ENCODE measurements at places on chromosomes 4 and X. TPM values are rescaled to one million over a fixed set of nuclear protein-coding genes. Genes with fewer than 3 reads are reported as not detected.

GRCh38 chrX:65598559-65599147, 64.1 kb upstream of the LAS1L start:
- DNase-seq = no peak
- no peaks in the 10 kb centered on the region for H3K4me1 ChIP-seq
- no peak overlapping the region for H3K4me3 ChIP-seq
- H3K36me3 ChIP-seq = no peaks in the 10 kb centered on the region

The RENBP gene
- polyA plus RNA-seq = 11.3 TPM

DNA sequence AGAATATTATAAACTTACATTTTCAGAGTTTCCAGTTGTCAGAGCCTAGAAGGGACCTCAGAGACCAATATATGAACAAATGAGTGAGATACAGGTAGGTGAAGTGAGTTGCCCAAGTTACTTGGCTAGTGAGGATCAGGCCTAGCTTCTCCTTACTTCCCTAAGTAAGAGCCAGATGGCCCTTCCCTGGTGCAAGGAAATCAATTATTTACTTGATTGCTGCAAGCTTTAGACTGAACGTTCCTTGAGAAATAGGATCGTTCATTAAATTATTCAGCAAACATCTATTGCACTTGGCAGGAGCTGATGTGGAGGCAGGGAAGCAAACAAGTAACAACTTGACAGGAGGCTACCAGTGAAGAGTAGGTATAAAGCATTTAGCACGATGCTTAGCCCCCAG, 117.8 kb downstream of the EFHC2 start:
- H3K4me1 ChIP-seq = no peaks in the 10 kb centered on the region
- DNase-seq = peak; percentile 58
- no peaks in the 10 kb centered on the region for H3K36me3 ChIP-seq

- no peaks in the 10 kb centered on the region for H3K36me3 ChIP-seq
- peak; percentile 0 for DNase-seq
- H3K4me1 ChIP-seq = no peaks in the 10 kb centered on the region
- H3K27me3 ChIP-seq = no peaks in the 10 kb centered on the region
- no peak overlapping the region for H3K4me3 ChIP-seq
- H3K27ac ChIP-seq = no peak overlapping the region
These were observed 128.4 kb downstream of the ZMAT1 start for GRCh38 chrX:101803451-101803850.

- H3K27ac ChIP-seq = no peak overlapping the region
- no peaks in the 10 kb centered on the region for H3K36me3 ChIP-seq
- DNase-seq = no peak
- no peaks in the 10 kb centered on the region for H3K4me1 ChIP-seq
- no peaks in the 10 kb centered on the region for H3K27me3 ChIP-seq
These were observed 527.4 kb downstream of the C4orf33 start for GRCh38 chr4:129623233-129623875.

The PCDH11X gene
- not detected for polyA plus RNA-seq

DNA sequence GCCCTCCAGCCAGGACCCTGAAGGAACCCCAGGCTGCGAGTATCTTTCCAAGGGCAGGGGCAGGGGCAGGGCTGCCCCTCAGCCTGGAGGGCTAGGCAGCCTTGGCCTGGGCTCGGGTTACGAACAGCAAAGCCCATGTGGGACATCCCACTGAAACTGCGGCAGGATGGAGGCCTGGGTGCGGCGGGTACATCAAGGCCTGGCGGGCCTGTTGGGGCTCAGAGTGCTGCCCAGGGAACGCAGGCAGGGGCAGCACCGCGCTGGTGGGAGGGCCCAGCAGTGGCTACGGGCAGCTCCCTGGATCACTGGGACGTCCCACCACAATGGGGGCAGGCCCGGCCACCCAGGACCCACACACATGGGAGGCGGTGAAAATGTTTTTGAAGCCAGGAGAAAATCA, 10.9 kb downstream of the NAT8L start:
- DNase-seq = no peak
- no peak overlapping the region for H3K27ac ChIP-seq
- H3K4me1 ChIP-seq = no peaks in the 10 kb centered on the region
- no peaks in the 10 kb centered on the region for H3K36me3 ChIP-seq
- no peak overlapping the region for H3K4me3 ChIP-seq
- H3K27me3 ChIP-seq = peaks cover 3% of the 10 kb centered on the region

- H3K4me1 ChIP-seq = no peaks in the 10 kb centered on the region
- no peak for DNase-seq
- H3K27ac ChIP-seq = no peak overlapping the region
These were observed 177.6 kb upstream of the EDNRA start for GRCh38 chr4:147303174-147303872.

The F9 gene
- polyA plus RNA-seq = not detected

- H3K36me3 ChIP-seq = no peaks in the 10 kb centered on the region
- no peak overlapping the region for H3K4me3 ChIP-seq
- H3K4me1 ChIP-seq = no peaks in the 10 kb centered on the region
- no peak overlapping the region for H3K27ac ChIP-seq
These were observed 12.5 kb downstream of the ABLIM2 start for GRCh38 chr4:8146157-8146556.

GRCh38 chrX:44937606-44938005, 64.6 kb downstream of the KDM6A start:
- no peaks in the 10 kb centered on the region for H3K27me3 ChIP-seq
- no peaks in the 10 kb centered on the region for H3K4me1 ChIP-seq
- H3K4me3 ChIP-seq = no peak overlapping the region
- DNase-seq = no peak
- no peaks in the 10 kb centered on the region for H3K36me3 ChIP-seq
- H3K27ac ChIP-seq = no peak overlapping the region

DNA sequence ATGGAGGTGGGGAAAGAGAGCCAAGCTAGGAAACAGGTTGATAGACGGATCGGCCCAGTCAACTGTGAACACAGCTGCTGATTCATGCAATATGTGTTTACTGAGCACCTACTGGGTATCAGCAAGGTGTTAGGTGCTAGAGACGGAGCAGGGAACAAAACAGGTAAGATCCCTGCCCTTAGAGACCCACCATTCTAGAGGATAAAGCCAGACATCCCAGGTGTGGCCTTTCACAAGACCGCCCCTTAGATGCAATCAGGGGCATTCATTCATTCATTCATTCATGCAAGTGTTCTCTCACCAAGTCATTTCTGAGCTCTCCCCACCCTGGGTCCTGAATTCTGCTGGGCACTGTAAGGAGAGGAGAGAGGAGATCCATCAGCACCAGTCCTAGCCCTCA, 20.2 kb upstream of the MTM1 start:
- no peaks in the 10 kb centered on the region for H3K4me1 ChIP-seq
- no peaks in the 10 kb centered on the region for H3K27me3 ChIP-seq
- no peaks in the 10 kb centered on the region for H3K36me3 ChIP-seq
- DNase-seq = no peak
- no peak overlapping the region for H3K27ac ChIP-seq
- H3K4me3 ChIP-seq = no peak overlapping the region

The IL9R gene
- polyA plus RNA-seq = 0.40 TPM

GRCh38 chr4:186485150-186485549, 70.2 kb downstream of the MTNR1A start:
- no peak for DNase-seq
- H3K4me1 ChIP-seq = no peaks in the 10 kb centered on the region

DNA sequence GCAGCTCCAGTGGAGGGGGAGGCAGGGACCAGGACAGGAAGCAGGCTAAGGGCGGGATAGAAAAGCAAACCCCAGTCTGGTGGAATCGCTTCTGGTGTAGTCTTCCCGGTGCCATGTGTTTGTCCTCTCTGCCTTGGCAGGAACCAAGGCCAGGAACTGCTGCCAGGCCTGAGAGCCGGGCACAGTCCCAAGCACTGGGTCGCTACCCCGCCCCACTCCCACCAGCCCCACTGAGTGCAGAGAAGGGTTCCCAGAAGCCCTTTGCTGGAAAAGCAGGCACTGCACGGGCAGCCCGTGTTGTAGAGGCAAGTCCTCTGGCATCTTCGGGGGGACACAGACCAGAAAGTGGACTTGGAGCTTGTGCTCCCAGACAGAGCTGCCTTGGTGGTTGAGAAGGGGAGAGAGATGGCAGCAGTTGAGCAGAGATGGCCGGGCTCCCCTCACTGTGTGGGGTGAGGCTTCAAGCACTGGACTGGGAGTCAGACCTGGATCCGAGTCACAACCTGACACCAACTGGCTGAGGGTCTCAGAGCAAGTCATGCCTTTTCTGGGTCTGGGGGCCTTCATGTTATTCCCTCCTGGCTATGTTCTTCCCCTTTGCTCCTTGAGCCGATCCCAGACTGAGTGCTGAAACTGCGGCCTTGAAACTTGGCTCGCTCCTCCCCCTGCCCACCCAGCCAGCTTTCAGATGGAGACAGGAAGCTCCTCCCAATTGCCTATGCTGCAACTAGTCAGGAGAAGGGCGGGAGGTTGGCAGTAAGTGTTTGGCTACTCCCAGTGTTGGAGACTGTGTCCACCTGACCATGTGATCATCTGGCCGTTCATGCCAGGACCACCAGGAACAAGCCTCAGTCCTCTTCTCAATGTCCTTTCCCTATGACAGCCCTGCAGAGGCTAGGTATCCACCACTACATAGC, 59.7 kb upstream of the MTM1 start:
- no peaks in the 10 kb centered on the region for H3K36me3 ChIP-seq
- no peak for DNase-seq
- H3K4me3 ChIP-seq = no peak overlapping the region

- H3K4me1 ChIP-seq = no peaks in the 10 kb centered on the region
- H3K36me3 ChIP-seq = no peaks in the 10 kb centered on the region
- DNase-seq = no peak
- no peak overlapping the region for H3K27ac ChIP-seq
- H3K4me3 ChIP-seq = no peak overlapping the region
- no peaks in the 10 kb centered on the region for H3K27me3 ChIP-seq
These were observed 62.3 kb downstream of the ATRX start for GRCh38 chrX:77723681-77724080.

DNA sequence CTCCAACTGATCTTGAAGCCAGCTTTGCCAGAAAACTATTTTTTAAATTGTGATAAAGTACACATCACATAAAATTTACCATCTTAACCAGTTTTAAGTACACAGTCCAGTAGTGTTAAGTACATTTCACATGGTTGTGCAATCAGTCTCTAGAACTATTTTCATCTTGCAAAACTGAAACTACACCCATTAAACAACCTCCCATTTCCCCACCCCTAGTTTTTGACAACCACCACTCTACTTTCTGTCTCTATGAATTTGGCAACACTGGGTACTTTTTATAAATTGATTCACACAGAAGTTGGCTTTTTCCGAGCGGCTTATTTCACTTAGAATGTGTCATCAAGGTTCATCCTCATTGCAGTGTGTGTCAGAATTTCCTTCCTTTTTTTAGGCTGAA, 31.0 kb downstream of the TRPC5 start:
- H3K4me3 ChIP-seq = no peak overlapping the region
- no peaks in the 10 kb centered on the region for H3K27me3 ChIP-seq
- no peaks in the 10 kb centered on the region for H3K4me1 ChIP-seq

The WNK3 gene
- polyA plus RNA-seq = 1.1 TPM

GRCh38 chr4:57110640-57111511, 691 bp upstream of the IGFBP7 start:
- peaks cover 4% of the 10 kb centered on the region for H3K27me3 ChIP-seq
- H3K4me1 ChIP-seq = no peaks in the 10 kb centered on the region
- no peaks in the 10 kb centered on the region for H3K36me3 ChIP-seq
- H3K27ac ChIP-seq = peak overlapping the region; percentile 83
- DNase-seq = peak; percentile 36

- no peaks in the 10 kb centered on the region for H3K4me1 ChIP-seq
- no peak for DNase-seq
- no peak overlapping the region for H3K27ac ChIP-seq
- H3K4me3 ChIP-seq = no peak overlapping the region
These were observed 137.2 kb downstream of the STPG2 start for GRCh38 chr4:98006060-98006459.

GRCh38 chr4:186074189-186074588, 5.2 kb downstream of the TLR3 start:
- DNase-seq = no peak
- no peak overlapping the region for H3K27ac ChIP-seq
- H3K4me3 ChIP-seq = no peak overlapping the region
- H3K4me1 ChIP-seq = peaks cover 5% of the 10 kb centered on the region

DNA sequence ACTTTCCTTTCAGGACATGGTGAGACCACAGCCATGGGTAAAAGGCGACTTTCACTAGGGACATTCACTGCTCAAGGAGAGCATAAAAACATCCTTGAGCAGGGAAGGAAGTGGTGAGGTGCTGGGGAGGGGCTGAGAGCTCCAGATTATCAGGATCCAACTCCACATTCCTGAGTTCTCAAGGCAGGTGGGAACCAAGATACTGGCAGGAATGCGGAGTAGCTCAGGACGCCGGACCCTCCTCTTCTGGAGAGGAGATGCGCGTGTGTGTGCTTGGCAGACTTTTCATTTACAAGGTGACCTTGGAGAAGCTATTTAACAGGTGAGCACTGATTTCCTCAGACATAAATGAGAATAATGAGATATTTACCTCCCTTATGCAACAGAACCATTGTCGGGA, 41.3 kb upstream of the TXK start:
- no peak overlapping the region for H3K4me3 ChIP-seq
- H3K27ac ChIP-seq = no peak overlapping the region
- no peak for DNase-seq
- H3K36me3 ChIP-seq = no peaks in the 10 kb centered on the region
- H3K4me1 ChIP-seq = no peaks in the 10 kb centered on the region

DNA sequence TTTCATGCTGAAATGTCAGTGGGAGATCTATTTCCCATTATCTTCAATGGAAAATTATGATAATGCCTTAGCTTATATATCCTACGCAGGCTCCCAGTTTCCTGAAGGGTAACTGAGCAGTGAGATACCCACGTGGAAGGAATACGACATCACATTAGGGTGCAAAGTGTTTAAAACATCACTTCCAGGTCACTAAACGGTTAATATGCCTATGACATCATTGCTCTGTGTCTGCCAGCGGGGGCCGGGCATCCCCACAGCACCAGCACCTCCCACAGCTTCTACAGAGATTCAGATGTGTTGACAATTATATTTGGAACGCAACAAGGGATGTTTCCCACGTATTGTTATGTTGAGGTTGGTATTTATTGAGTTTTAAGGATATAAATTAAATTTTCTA, 27.1 kb downstream of the TMEM271 start:
- no peaks in the 10 kb centered on the region for H3K4me1 ChIP-seq
- no peak overlapping the region for H3K27ac ChIP-seq
- H3K4me3 ChIP-seq = no peak overlapping the region
- no peaks in the 10 kb centered on the region for H3K27me3 ChIP-seq
- H3K36me3 ChIP-seq = no peaks in the 10 kb centered on the region

DNA sequence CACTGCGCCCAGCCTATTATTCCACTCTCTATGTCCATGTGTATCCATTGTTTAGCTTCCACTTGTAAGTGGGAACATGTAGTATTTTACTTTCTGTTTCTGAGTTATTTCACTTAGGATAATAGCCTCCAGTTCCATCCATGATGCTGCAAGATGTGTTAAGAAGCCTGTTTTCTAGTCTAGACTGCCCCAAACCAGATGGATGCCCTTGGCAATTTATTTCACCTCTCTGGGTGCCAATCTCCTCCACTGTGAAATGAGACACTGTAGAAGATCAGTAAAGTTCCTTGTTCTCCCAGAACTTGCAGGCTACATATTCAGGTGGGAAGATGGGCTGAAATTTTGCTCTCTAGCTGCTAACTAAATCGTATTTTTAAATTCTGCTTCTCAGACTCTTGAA, 72.8 kb downstream of the TSPAN5 start:
- H3K27me3 ChIP-seq = no peaks in the 10 kb centered on the region
- no peaks in the 10 kb centered on the region for H3K36me3 ChIP-seq
- no peak overlapping the region for H3K4me3 ChIP-seq
- no peak overlapping the region for H3K27ac ChIP-seq
- no peaks in the 10 kb centered on the region for H3K4me1 ChIP-seq

All from small intestine (tissue), 16 donors.